8988T (cell line): ENCODE measurements at places on chromosomes 2 and 18.

GRCh38 chr18:49096021-49096420, 145.3 kb upstream of the SMAD7 start:
- DNase-seq = no peak

DNA sequence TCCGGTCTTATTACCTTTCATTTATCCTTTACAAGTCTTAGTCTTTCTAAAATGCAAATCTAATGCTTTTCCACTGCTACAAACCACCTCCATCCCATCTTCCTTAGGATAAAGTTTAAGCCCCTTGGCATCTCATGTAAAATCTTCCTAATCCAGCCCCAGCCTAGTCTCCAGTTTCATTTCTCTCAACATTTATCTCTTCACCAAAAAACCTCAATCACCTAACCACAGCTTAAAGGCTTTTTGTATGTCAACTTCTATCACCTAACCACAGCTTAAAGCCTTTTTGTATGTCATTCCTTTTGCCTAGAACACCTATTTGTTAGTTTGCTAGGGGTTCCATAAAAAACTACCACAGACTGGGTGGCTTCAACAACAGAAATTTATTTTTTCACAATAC, 4.2 kb downstream of the TRAK2 start:
- no peak for DNase-seq

- no peak for DNase-seq
These were observed 11.4 kb downstream of the MYO5B start for GRCh38 chr18:50183556-50183955.

DNA sequence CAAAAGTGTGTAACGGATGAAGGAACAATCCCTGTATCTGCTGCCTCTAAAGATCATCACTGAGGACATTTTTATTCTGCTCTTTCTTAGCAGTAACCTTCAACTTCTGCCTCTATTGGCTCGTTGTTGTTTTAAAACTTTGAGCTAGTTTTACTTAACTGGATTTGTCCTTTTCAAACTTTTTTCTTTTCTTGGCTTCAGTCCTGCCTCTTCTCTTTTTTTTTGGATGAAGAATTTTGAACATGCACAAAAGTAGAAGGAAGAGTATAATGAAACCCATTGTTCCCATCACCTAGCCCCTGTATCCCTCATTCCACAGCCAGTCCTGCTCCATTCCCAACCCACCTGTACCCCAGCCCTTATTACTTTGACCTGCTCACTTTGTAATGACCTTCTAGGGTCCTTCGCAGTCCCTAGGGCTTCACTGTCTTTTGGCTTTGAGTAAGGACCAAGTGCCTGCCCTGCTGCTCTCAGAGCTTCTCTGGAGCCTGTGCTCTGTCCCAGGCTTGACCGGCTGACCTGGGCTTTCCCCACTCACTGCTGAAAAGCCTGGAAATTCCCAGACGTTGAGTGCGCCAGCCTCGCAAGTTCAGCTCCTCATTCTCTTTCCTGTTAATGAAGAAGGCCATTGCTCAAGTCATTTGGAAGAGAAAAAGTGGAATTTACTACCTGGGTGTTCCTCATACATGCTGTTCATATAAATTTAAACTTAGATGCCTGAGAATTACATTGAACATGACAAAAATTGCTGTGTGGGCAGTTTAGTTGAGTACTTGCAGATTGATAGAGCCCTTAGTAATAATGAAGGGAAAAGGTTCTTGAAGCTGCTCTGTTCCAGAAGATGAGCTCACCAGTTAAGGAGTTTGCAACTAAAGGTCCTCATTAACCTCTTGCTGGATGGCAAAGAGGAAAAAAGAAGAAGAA, 149.3 kb upstream of the ALPP start:
- no peak for DNase-seq

DNA sequence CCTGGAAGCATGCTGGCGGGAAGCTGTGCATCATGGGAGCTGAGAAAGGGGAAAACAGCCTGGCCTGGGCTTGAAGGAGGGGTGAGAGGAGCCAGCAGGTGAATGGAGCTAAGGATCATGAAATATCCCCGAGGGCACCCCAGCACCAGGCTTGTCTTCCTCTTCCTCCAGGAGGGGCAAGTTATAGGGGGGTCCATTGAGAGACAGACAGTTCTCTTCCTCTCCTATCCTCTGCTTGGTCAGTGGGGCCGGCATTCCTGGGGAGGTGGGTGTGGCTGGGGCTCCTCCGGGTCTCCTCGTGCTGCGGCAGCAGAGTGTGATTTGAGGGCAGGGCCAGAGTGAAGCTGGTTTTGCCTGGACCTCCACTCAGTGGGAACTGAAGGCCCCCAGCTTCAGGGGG, 78.9 kb downstream of the LIPG start:
- no peak for DNase-seq

DNA sequence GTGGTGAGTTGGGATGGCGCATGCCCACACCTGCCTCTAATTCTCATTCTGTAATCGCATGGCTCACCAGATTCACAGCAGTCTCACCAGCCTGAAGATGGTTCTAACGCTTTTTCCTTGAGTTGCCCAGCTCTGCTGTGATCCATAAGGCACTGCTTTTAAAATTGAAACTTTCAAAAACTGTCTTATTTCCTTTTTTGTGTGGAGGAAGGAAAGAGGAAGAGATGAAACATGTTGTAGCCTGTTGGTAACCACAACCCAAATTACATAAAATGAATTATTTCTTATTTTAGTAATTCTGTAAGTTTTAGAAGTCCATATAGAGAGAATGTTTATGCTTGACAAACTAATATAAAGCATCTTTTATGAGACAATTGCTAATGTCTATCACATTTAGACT, 165.4 kb downstream of the RBM43 start:
- no peak for DNase-seq

- DNase-seq = no peak
These were observed 39.8 kb downstream of the HRH4 start for GRCh38 chr18:24500217-24500616.

DNA sequence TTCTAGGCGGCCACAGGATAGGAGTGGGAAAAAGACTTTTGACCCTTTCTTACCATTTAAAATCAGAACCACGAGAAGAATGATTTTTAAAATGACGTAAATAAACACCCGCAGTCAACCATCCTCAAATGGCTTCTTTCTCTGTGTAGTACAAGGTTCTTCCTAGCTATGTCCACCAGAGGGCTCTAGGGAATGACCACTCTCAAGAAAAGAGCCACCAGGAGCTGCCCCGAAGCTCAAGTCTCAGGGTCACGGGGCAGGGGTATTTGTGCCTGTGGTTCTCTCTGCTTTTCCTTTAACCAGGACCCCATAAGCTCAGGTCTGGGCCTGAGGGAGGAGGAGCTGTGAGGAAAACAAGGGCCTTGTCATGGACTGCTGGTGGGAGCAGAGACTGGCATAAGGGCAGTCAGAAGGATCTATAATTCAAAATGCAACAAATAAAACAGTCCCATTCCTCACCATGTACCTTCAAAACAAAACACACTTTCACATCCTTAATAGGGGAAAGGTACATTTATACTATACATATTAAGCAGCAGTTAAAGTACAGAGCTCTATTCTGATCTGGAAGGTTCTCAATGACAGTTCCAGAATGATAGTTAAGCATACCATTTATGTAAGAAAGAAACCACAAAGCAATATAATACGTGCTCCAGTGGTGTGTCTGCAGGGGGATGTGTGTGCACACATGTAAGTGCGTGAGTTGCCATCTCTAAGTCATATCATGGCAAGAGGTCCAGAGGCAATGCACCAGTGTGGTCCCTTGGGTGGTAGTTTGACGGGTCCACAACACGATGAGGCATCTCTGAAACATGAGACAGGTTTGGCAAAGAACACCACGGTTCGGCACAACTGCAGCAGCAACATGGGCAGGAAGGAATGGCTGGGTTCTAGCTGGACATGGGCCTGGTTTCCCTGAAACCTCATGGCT, 18.6 kb downstream of the LYPD1 start:
- no peak for DNase-seq

GRCh38 chr2:8327371-8328100, 354.3 kb upstream of the ID2 start:
- no peak for DNase-seq

GRCh38 chr2:100952512-100952911, 49.6 kb upstream of the RPL31 start:
- no peak for DNase-seq

- DNase-seq = no peak
These were observed 88.4 kb downstream of the BCL2L11 start for GRCh38 chr2:111209045-111209514.

GRCh38 chr2:202452744-202453143, 76.6 kb downstream of the BMPR2 start:
- DNase-seq = no peak

GRCh38 chr18:45227001-45227742, 388.1 kb upstream of the SLC14A2 start:
- no peak for DNase-seq

- DNase-seq = peak; percentile 64
These were observed 256.7 kb downstream of the HDAC4 start for GRCh38 chr2:239143858-239144712.

- DNase-seq = no peak
These were observed 49.7 kb downstream of the SH3YL1 start for GRCh38 chr2:213932-214693.

DNA sequence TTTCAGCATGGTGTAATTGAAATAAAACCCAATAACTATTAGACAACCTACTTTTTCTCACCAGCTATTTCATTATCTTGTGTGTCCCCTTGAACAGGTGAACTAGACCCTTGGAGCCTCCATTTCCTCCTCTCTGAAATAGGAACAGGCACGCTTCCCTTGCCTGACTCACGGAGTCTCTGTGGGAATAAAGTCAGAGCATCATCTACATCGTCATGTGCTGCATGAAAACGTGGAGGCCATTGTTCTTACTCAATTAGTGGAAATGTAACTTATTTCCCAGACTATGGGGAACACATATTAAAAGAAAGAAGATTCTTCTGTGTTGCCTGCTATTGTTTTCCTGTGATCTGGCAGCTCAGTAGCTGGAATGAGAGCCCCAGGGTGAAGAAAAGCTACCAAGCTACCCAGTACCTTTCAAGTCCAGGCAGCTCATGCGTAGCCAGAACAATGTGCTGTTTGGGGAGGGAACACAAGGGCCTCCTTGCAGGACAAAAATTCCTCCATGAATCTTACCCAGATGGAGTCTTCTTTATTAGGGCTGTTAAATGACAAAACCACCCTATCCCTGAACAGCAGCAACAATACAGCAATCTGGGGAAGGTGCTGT, 59.8 kb downstream of the SOX11 start:
- no peak for DNase-seq

DNA sequence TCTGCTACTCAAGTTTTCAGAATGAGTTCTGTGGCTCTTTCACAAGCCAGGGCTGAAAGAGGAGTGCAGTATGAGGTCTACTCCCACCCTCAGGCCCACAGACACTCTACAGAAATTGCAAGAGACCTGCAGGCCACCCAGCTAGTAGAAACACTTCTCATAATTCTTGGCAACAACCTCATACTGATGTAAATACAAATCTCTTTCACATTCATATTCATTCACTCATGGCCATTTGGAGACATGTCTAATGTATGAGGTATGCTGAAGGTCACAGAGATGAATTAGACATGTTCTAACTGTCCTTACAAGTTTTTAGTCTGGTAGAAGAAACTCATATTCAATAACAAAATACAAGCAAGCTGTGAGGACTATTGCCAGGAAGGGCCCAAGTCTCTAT, 83.8 kb upstream of the KLHL29 start:
- no peak for DNase-seq

- DNase-seq = no peak
These were observed 435.7 kb downstream of the TXNL1 start for GRCh38 chr18:56202678-56203077.

DNA sequence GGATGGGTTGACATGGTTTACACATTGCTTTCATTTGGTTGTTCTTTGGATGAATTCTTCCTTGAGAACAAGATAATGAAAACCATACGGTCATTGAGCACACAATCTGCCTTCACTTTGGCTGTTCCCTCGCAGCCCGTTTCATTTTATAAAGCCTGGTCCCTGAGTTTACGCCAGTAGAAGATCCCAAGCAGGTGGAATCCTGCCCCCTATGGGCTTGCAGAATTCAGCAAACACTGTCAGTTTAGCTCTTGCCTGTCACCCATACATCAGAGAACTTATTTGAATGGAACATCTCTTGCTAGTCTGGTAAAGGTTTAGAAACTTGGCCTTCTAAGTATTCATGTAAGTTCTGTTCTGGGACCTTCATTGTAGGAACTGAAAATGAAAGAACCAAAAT, 666.4 kb upstream of the ZEB2 start:
- no peak for DNase-seq

- DNase-seq = no peak
These were observed 2.9 kb upstream of the C2orf80 start for GRCh38 chr2:208192611-208193236.

- DNase-seq = no peak
These were observed 29.4 kb upstream of the EIF2AK3 start for GRCh38 chr2:88656690-88657089.
